ENCODE measurements at places on chromosomes 3 and 15.

GRCh38 chr3:30804984-30805383 is 89.5 kb downstream of the GADL1 start:
- DNase-seq = no peak

GRCh38 chr3:142904639-142905436 is 16.0 kb upstream of the PCOLCE2 start:
- DNase-seq = no peak

- DNase-seq = no peak
Measured at GRCh38 chr15:92111291-92111690, 257.8 kb downstream of the SLCO3A1 start.

DNA sequence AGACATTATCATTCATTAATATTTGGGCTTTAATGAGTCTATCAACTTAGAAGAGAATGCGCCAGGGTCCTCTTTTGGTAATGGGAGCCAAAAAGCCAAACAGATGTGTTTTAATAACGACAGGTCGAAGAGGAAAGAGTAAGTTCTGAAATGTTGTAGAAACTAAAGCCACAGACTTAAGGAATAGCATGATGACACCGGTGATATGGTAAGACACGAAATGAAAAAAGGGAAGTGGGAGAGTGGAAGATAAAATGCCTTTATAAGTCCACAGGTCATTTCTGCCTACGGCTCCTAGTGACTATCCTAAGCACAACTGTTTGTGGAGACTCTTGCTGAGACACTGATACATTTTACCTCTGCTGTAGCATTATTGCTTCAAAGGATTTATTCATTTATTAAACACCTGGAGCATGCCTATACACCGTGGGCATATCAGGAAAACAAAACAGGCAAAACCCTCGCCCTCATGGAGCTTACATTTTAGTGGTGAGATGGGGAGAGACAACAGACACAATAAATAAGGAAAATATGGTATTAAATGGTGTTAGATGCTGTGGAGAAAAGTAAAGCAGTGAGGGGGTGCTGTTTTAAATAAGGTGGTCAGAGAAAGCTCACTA is 11.7 kb upstream of the CD47 start:
- no peak for DNase-seq

DNA sequence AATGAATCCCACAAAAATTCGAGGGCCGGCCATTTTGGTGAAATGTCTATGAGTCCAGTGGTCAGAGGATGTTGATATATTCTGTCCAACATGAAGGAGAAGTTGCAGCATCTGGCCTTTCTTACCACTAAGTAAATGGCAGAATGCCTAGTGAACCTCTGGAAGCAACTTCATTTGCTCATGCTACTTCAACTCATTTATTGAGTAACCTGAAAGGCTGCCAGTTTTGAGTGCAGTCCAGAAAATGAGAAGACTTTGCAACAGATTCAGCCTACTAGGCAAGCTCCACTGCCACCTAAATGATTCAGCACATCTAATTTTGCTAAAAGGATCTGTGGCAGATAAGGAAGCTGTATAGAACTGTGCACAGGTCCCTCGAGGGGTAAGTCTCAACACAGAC is 265.0 kb downstream of the OPA1 start:
- no peak for DNase-seq

DNA sequence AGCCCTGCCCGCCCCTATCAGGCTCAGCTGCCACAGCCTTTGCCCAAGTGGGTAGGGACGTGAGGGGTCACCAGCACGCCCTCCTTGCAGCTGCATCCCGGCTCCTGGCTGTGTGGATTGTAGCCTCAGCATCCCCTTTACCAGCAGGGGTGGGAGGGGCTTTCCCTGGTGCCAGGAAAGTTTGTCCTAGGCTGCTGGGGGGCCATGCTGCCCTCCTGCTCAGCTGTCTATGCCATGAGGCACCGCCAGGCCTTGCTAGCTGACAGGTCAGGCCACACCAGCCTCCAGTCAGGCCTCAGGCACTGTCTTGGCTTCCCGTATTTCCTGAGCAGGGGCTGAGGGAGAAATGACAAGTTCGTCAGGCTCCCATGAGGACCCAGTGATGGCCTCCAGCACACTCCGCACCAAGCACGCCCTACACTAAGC is 32.3 kb downstream of the TKT start:
- DNase-seq = no peak

- DNase-seq = no peak
Measured at GRCh38 chr15:38809621-38810020, 245.0 kb upstream of the RASGRP1 start.

GRCh38 chr15:40923551-40923950 is 5.6 kb upstream of the DLL4 start:
- no peak for DNase-seq

- no peak for DNase-seq
Measured at GRCh38 chr3:13194285-13195209, 121.3 kb upstream of the IQSEC1 start.

DNA sequence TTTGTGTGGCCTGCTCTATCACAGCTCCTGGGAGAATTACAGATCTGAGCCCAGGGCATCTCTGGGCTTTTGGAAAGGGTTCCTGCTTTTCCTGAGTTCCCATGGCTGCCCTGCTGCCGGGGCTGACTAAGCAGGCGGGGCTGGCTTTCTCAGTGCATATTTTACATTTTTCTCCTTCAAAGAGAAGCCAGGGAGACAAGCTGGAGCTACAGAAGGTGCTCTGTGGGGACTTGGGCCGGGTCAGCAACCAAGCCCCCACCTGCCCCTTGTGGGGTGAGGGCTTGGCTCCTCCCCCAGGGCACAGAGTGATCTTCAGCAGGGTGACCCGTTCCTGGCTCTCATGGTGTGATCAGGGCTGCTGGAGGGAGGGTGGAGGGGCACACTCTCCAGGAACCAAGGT is 17.4 kb downstream of the ABTB1 start:
- no peak for DNase-seq

GRCh38 chr3:190070622-190071347 is 49.9 kb downstream of the P3H2 start:
- no peak for DNase-seq

GRCh38 chr3:39268549-39268900 is 11.3 kb downstream of the CX3CR1 start:
- no peak for DNase-seq

- DNase-seq = no peak
Measured at GRCh38 chr15:33131552-33132232, 62.8 kb downstream of the FMN1 start.

- DNase-seq = no peak
Measured at GRCh38 chr3:119084371-119085069, 49.9 kb upstream of the IGSF11 start.

DNA sequence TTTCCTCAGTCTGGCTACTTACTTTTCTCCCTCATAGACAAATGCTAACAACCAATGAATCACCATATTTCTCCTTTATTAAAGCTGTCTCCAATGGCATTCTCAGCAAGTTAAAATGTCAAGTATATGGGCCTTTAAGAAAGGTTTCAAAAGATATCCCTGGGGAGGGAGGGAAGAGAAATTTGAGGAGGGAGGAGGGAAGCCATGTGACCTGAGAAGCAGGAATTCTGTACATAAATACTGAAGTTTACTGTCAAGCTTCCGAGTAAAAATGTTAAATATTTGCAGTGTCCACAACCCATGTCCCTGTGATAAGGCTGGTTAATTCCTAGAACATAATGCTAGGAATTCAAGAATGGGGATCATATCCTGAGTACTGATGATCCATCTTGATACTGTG is 175.9 kb downstream of the CNTN4 start:
- DNase-seq = no peak

GRCh38 chr15:101156061-101156460 is 95.8 kb downstream of the CHSY1 start:
- no peak for DNase-seq

DNA sequence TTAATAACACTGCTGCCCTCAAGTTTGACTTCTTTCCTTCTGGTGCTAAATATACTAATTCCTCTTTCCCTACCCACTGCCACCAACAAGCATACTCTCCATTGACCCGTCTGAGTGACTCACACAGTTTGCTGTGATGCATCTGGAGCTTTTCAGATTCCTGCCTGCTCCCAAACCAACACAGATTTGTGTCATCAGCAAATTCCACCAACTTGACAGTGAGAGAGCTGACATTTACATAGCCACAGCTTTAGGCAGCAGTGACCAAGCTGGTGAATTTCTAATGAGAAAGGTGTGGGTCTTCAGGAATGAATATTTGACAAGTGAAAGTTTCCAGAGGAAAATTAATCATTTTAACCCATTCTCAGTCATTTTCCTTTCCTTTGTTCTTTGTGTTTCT is 96.5 kb upstream of the PRICKLE2 start:
- no peak for DNase-seq

DNA sequence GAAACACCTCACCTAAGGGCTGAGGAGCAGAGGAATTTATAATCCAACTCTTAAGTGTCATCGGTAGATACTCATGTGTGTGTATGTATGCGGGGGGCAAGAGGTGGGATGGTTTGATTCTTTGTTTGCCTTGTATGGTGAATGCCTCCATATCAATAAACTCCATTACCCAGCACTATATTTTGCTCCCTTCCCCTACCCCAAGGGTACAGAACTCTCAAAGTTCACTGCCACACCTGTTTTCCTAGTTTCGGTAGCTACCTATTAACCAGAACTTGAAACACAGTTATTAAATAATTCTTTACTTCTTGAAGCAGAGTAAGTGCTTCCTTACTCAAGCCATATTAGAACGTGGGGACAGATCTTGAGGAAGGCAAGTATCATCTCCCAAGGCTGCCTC is 400.8 kb upstream of the SUCLG2 start:
- no peak for DNase-seq

GRCh38 chr3:146416366-146416765 is 53.0 kb downstream of the PLSCR2 start:
- no peak for DNase-seq

DNA sequence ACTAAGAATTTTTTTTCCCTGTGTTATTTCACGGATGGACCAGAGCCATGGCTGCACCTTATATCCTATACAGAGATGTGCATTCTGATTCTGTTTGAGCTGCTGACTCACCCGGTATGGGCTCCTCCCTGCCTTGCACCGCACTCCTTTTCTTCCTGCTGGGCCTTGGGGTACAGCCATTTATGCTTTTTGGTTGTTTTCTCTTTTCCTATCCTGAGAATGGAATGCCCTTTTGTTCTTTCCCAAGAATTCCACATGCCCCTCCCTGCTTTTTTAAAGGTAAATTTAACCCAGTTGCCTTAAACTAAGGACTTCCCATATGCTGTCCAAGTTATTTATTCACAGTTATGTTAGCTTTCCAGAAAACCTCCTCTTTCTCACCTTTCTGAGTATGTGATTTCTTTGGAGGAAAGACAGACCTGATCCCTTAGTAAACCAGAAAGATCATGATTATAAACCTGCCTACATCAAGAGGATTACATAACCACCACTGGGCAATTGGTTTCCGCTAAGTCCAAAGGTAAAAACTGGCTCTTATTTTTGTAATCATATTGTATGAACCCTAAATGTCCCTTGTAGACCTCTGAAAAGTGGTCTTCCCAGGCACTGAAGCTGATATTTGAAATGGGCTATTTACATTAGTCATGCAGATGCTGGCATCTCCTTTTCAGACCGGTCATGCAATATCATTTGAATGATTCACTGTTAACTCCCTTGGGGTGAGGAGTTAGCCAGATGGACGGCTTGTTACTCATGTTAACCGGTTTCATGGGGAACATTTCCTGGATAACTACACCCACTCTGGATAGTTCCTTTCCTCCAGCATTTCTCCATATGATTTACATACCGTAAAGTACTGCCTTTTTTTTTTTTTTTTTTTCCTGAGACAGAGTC is 45.5 kb downstream of the TMOD3 start:
- DNase-seq = no peak

DNA sequence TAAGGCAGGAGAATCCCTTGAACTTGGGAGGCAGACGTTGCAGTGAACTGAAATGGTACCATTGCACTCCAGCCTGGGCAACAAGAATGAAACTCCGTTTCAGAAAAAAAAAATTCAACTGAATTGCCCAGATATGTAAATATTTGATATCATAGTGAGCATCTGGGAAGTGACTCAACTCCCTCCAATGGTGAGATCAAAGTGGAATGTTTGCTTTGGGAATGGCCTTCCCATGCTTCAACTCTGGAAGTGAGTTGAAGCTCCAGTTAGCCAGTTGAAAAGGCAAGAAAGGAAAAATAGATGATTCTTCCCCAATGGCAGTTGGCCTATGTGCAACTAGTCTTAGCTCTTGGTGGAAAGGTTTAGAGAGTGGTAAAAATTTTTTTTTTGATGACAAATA is 131.6 kb upstream of the CMC1 start:
- DNase-seq = no peak

DNA sequence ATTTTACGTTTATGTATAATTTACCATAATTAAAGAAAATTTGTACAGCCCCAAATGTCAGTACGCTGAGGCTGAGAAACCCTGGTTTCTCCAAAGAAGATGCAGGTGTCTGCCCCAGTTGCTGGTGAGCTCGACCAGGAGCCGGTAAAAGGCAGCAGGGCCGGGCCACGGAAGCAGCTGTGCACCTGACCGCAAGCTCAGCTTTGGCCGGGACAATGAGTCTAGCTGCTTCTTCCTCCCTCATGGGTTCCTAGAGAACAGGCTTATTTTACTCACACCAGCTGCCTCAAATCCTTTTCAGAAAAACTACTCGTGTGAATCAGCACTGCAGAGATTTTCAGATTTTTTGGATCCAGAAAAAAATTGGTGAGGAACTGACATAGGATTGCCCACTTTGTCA is 18.0 kb upstream of the ZXDC start:
- DNase-seq = no peak

- DNase-seq = peak; percentile 43
Measured at GRCh38 chr3:143120716-143121240, 1.2 kb downstream of the CHST2 start.

DNA sequence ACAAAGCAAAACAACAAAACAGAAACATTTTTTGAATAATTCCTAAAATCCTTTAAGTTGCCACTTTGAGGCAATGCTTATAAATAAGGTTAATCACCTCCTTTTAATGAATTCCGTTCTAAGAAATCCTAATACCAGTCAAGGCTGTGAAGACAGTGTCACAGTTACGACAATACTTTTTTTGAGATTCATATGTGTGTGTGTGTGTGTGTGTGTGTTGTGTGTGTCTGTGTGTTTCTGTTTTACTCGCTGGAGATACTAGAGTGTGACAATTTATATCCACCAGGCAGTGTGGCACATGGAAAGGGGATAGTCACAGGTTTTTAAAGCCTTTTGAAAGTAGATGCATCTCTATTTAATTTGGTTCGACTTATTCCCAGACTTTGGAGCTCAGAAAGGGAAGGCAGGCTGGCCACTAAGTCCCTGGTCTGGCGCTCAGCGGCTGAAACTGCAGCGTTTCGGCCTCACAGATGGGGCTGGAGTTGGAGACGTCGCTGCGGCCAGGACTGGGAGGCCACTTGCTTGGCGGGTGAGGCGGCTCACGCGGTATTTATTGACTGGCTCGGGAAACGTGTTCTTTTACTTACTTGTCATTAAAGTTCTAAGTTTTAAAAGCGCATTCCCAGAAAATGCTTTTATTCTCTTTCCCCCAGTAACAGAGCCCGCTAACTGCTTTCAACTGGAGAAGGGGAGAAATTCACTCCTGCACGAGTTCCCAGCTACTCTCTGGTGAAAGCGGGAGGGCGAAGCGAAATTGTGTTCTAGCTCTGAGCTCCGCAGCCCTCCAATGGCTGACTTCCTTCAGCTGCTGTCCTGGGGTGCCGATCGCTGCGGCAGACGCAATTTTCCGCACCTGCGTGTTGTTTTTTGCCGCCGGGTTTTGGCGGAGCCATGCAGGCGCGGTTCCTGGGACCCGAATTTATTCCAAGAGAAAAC is 13.7 kb downstream of the ZIC1 start:
- DNase-seq = no peak

- no peak for DNase-seq
Measured at GRCh38 chr3:58668247-58668646, 1.7 kb upstream of the FAM3D start.
